B cell (primary cell): ENCODE measurements at places on chromosomes 11 and 22. TPM values are rescaled to one million over a fixed set of nuclear protein-coding genes. Genes with fewer than 3 reads are reported as not detected.

DNA sequence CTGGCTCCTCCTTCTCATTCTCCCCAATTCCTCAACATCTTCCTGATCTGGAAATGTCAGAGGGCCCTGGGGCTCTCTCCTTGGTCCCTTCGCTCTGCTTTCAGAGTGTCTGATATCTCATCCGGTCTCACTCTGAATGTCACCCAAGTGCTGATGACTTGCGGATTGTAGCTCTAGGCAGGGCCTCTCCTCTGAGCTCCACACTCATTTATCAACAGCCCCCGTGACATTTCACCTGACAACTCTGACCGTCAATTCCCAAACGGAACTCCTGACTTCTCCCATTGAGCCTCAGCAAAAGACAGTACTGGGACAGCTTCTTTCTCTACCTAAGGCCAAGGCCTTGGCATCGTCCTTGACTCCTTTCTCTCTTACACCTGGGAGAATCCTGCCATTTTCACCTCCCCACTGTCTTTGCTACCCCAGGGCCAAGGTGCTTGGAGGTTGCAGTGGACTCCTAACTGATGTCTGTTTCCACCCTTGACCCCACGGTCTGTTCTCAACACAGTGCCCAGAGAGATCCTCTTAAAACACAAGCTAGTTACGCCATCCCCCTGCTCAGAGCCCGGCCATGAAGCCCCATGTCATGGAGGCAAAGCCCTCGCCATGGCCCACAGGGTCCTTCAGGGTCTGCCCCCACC lies 57.5 kb upstream of the THY1 start:
- no peak for DNase-seq
- no peak overlapping the region for H3K27ac ChIP-seq
- no peaks in the 10 kb centered on the region for H3K27me3 ChIP-seq
- H3K4me1 ChIP-seq: peaks cover 5% of the 10 kb centered on the region
- no peak overlapping the region for H3K4me3 ChIP-seq

DNA sequence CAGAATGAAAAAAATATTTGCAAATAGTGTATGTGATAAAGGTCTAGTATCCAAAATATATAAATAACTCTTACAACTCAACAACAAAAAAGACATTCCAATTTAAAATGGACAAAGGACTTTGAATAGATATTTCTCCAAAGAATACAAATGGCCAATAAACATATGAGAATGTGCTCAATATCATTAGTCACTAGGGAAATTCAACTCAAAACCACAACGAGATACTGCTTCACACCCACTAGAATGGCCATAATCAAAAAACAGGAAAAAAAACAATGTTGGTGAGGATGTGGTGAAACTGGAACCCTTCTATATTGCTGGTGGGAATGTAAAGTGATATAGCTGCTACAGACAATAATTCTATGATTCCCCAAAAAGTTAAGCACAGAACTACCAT lies 38.6 kb upstream of the RPS13 start:
- no peak overlapping the region for H3K4me3 ChIP-seq
- H3K27ac ChIP-seq: no peak overlapping the region
- peaks cover 35% of the 10 kb centered on the region for H3K36me3 ChIP-seq

- H3K36me3 ChIP-seq: no peaks in the 10 kb centered on the region
- no peaks in the 10 kb centered on the region for H3K27me3 ChIP-seq
- peaks cover 34% of the 10 kb centered on the region for H3K4me1 ChIP-seq
- H3K27ac ChIP-seq: no peak overlapping the region
- DNase-seq: no peak
- H3K4me3 ChIP-seq: peak overlapping the region; percentile 51
Observed at GRCh38 chr11:17351172-17351509, 459 bp upstream of the NCR3LG1 start.

The BSX gene
- total RNA-seq: not detected in 2 replicates

DNA sequence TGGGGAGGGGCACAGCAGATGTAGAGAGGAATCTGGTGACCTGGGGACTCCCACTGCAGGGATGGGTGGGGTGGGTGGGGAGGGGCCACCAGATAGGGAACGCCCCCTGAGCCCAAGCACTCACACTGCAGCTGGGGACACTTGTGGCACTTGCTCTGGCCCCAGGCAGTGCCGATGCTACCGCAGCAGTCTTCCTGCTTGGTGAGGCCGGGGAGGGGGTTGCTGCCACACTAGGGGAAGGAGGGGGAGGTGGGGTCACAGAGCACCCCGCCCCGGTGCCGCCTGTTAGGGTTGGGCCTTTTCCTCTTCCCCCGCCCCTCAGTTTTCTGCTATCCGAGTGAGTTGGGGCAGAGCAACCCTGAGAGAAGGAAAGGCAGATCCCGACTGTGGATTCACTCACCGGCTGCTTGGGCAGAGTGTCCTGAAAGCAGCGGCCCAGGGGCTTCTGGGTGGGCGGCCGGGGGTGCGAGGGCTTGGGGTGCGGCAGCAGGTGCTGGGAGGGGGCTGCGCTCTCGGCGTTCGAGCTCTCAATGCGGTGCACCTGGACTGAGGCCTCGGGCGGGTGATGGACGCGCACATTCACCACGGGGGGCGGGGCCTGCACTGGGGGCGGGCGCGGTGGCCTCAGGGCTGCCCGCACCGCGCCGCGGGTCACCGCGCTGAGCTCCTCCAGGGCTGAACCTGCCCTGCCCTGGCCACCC lies 4.7 kb downstream of the LTBP3 start:
- H3K27me3 ChIP-seq: no peaks in the 10 kb centered on the region
- no peak overlapping the region for H3K27ac ChIP-seq
- peaks cover 30% of the 10 kb centered on the region for H3K4me1 ChIP-seq
- peak; percentile 68 for DNase-seq

The MS4A15 gene
- total RNA-seq: not detected in 2 replicates

DNA sequence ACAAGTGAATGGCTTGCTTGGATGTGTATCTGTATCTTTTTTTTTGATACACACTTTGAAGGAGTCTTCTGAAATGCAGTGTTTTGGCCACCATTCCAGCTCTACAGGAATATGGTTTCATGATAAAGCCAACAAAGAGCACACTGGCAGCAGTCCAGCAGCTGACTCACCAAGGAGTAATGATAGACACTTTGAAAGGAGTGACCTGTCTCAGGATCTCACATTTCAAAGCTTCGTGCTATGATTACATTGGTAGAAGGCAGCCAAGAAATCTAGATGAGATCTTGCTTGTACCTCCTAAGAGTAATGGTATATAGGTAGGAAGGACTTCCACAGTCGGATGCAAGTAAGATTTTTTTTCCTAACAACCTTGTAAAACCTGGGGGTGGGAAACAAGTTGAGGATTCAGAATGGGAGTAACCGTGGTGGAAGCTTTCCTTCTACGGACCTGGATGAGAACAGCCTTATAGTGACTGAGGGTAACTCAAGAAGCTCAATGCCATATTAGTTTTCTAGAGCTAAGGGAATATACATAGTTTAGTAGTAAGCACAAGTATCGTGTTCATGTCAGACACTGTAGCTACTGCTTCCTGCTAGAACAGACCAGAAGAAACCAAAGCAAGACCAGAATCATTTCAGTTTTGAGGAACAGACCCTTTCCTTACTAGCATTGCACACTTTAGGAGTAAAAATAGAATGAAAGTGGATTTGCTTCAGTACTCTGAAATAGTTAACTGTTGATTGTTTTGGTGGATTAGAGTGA lies 25.0 kb downstream of the MTMR3 start:
- no peak overlapping the region for H3K4me3 ChIP-seq
- no peaks in the 10 kb centered on the region for H3K27me3 ChIP-seq
- no peak for DNase-seq

The ESAM gene
- 1.4 and 1.8 TPM in 2 replicates for total RNA-seq

The CARNS1 gene
- 24.1 and 25.9 TPM in 2 replicates for total RNA-seq

The MFNG gene
- total RNA-seq: 95.9 and 109 TPM in 2 replicates

DNA sequence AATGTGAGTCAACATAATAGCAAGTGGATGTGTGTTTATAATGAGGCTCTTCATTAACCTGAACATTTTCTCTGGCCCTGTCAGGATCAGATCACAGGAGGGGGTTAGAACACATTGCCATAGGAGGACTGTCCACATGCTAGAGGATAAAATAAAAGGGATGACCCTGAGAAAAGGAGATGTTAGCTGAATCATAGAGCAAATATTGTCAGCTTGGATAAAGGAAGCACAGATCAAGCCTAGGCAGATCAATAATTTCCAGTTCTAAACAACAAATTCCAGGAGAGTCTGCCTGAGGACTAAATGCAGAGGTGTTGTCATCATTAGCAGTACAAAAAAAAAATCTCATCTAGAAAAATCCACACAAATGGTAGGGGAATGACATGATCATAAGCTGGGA lies 337.9 kb downstream of the LRRC4C start:
- no peaks in the 10 kb centered on the region for H3K4me1 ChIP-seq
- H3K4me3 ChIP-seq: no peak overlapping the region
- H3K27ac ChIP-seq: no peak overlapping the region

The C11orf52 gene
- not detected in 2 replicates for total RNA-seq

GRCh38 chr11:61959678-61960077 lies 7.8 kb downstream of the FTH1 start:
- peaks cover 2% of the 10 kb centered on the region for H3K27me3 ChIP-seq
- H3K4me3 ChIP-seq: no peak overlapping the region
- no peak for DNase-seq
- peaks cover 43% of the 10 kb centered on the region for H3K4me1 ChIP-seq

GRCh38 chr11:76030968-76031590 lies 175.2 kb downstream of the WNT11 start:
- H3K4me3 ChIP-seq: no peak overlapping the region
- H3K27me3 ChIP-seq: no peaks in the 10 kb centered on the region
- no peak for DNase-seq
- no peak overlapping the region for H3K27ac ChIP-seq
- H3K36me3 ChIP-seq: peaks cover 12% of the 10 kb centered on the region
- peaks cover 6% of the 10 kb centered on the region for H3K4me1 ChIP-seq

GRCh38 chr22:17213976-17214375 lies 5.3 kb downstream of the ADA2 start:
- H3K27ac ChIP-seq: peak overlapping the region; percentile 81
- peaks cover 2% of the 10 kb centered on the region for H3K36me3 ChIP-seq
- H3K4me3 ChIP-seq: no peak overlapping the region
- H3K27me3 ChIP-seq: no peaks in the 10 kb centered on the region
- DNase-seq: peak; percentile 50

GRCh38 chr22:47163481-47163855 lies 401.0 kb downstream of the TBC1D22A start:
- no peaks in the 10 kb centered on the region for H3K27me3 ChIP-seq
- no peak for DNase-seq
- peaks cover 6% of the 10 kb centered on the region for H3K36me3 ChIP-seq
- no peaks in the 10 kb centered on the region for H3K4me1 ChIP-seq

DNA sequence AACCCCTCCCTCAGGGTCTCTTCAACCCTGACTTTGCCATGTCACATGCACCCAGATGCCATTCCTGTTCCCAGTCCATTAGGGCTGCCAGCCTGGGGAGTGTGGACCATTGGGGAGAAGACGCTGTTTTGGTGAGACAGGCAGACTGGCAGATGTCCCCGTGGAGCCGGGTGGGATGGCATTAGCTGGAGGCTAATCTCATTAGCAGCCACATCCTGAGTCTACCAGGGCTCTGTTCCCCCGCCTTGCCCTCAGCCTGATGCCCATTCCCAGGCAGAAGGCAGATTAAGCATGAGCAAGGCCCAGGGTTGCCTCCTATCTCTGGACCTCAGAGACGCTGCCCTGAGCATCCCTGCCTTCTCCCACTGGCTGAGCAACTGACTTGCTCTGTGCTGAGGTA lies 46.4 kb upstream of the ALX4 start:
- H3K36me3 ChIP-seq: no peaks in the 10 kb centered on the region
- H3K27ac ChIP-seq: no peak overlapping the region
- no peak for DNase-seq
- peaks cover 4% of the 10 kb centered on the region for H3K27me3 ChIP-seq

The KLHL35 gene
- 0.39 and 0.59 TPM in 2 replicates for total RNA-seq

- no peak for DNase-seq
- peaks cover 14% of the 10 kb centered on the region for H3K4me1 ChIP-seq
- H3K27me3 ChIP-seq: no peaks in the 10 kb centered on the region
- no peak overlapping the region for H3K27ac ChIP-seq
- H3K4me3 ChIP-seq: no peak overlapping the region
Observed at GRCh38 chr11:94184362-94184761, 55.7 kb downstream of the PANX1 start.

DNA sequence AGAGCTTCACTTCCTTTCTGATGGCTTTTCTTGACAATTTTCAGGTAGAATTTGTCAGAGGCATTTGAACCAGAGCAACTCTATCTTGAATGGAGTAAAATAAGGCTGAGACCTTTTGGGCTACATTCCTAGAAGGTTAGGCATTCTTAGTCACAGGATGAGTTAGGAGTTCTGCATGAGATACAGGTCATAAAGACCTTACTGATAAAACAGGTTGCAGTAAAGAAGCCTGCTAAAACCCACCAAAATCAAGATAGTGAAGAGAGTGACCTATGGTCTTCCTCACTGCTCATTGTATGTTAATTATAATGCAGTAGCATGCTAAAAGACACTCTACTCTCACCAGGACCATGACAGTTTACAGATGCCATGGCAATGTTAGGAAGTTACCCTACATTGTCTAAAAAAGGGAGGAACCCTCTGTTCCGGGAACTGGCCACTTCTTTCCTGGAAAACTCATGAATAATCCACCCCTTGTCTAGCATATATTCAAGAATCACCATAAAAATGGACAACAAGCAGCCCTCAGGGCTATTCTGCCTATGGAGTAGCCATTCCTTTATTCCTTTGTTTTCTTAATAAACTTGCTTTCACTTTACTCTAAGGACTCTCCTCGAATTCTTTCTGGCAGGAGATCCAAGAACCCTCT lies 1519.7 kb upstream of the TENM4 start:
- H3K27ac ChIP-seq: no peak overlapping the region
- H3K4me1 ChIP-seq: no peaks in the 10 kb centered on the region
- H3K4me3 ChIP-seq: no peak overlapping the region
- no peaks in the 10 kb centered on the region for H3K27me3 ChIP-seq
- no peaks in the 10 kb centered on the region for H3K36me3 ChIP-seq

DNA sequence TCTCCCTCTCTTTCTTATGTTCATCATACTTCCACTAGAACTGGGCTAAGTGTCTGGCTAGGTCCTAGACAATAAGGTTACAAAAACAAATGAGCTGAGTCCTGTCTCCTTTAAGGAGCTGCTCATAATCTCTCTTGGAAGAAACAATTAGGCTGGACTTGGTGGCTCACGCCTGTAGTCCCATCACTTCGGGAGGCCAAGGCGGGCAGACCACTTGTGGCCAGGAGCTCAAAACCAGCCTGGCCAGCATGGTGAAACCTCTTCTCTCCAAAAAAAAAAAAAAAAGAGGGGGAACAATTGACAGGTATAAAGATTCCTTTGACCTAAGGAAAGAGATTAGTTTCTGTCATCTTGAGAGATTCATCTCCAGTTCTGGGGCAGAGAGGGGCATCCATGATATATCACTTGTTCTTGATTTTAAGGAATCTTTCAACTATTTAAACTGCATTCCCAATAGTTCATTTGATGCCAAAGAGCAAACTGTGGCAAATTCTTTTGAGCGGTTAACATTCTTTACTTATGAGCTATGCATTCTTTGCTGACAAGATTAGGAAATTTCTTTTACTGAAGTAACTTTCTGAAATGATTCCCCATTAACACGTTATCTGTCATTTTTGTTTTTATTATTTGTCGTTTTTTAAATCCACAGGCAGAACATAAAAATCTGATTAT lies 125.5 kb downstream of the C11orf87 start:
- H3K36me3 ChIP-seq: no peaks in the 10 kb centered on the region
- no peaks in the 10 kb centered on the region for H3K27me3 ChIP-seq
- no peaks in the 10 kb centered on the region for H3K4me1 ChIP-seq
- no peak overlapping the region for H3K4me3 ChIP-seq

GRCh38 chr11:12207384-12208150 lies 97.2 kb downstream of the MICAL2 start:
- no peaks in the 10 kb centered on the region for H3K36me3 ChIP-seq
- H3K27ac ChIP-seq: no peak overlapping the region
- no peak for DNase-seq
- no peaks in the 10 kb centered on the region for H3K27me3 ChIP-seq

The RRAS2 gene
- total RNA-seq: 72.4 and 80.1 TPM in 2 replicates
